ENCODE measurements at places on chromosomes 2 and 18. TPM values are rescaled to one million over a fixed set of nuclear protein-coding genes. Genes with fewer than 3 reads are reported as not detected.

AKAIN1 gene
- total RNA-seq = not detected

KYNU gene
- 0.78 TPM for total RNA-seq

ACADL gene
- 9.9 TPM for total RNA-seq

HEATR5B gene
- total RNA-seq = 13.8 TPM

CNTNAP5 gene
- total RNA-seq = not detected

EGR4 gene
- total RNA-seq = 0.13 TPM

HRH4 gene
- total RNA-seq = not detected

DNA sequence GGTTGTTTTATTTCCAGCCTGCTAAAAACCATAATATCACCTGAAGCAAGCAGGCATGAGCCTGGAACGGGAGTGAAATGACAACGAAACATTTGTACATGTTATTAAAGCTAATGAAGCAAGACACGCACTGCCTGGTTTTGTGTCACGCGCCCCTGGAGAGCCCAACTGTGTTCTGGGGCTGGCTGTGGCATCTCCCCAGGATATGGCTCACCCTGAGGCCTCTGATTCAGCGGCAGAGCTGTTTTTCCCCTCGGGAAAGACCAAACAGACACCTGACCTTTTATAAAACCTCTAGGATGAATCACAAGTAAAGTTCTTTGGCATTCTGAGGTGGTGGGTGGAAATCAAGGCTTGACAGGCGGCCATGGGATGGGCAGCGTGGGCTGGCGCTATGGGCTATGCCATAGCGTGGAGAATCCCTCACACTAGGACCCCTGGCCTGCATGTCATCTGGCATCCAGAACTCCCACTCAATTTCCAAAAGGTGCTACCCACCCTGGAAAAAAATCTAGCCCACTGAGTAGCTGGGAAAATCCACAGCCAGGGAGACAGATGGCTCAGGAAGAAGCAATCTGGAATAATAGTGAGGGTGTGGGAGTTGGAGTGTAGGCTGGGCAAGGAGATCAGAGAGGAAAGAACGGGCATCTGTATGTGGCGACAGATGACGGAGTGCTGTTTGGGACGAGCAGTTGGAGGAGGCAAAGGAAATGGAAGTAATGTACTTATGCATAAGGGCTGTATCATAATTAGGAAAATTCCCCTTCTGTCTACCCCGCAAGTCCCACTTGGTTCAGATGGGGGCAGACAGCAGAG, 262.0 kb downstream of the AFF3 start:
- H3K4me3 ChIP-seq = no peak overlapping the region
- H3K27ac ChIP-seq = no peak overlapping the region
- no peaks in the 10 kb centered on the region for H3K36me3 ChIP-seq
- DNase-seq = no peak

- no peaks in the 10 kb centered on the region for H3K27me3 ChIP-seq
- peaks cover 30% of the 10 kb centered on the region for H3K4me1 ChIP-seq
- H3K36me3 ChIP-seq = no peaks in the 10 kb centered on the region
- no peak overlapping the region for H3K27ac ChIP-seq
- DNase-seq = no peak
Observed at GRCh38 chr2:219457784-219458369, 23.2 kb downstream of the SPEG start.

- no peaks in the 10 kb centered on the region for H3K4me1 ChIP-seq
- no peak overlapping the region for H3K4me3 ChIP-seq
- H3K27ac ChIP-seq = no peak overlapping the region
- H3K27me3 ChIP-seq = no peaks in the 10 kb centered on the region
- peak; percentile 50 for DNase-seq
- no peaks in the 10 kb centered on the region for H3K36me3 ChIP-seq
Observed at GRCh38 chr2:19801367-19802080, 100.3 kb downstream of the TTC32 start.

- DNase-seq = peak; percentile 62
- H3K4me3 ChIP-seq = no peak overlapping the region
Observed at GRCh38 chr2:28678175-28678855, 73.3 kb upstream of the PPP1CB start.

DNA sequence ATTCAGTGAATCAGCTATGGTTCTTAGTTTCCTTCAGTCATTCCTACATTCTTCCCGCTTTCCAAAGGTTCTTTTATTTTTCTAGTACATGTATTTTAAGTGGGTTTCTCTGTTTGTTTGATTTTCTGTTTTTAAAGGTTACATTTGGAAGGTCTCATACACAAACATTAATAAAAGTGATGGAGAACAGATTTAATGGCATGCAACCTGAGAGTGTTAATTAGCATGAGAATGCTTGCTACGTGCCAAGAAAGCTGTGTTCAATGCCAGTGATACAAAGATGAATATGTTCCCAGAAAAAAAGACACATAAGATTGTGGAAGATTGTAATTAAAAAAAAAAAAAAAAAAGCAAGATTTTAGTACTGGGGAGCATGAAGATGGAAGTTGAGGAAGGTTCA, 61.8 kb upstream of the CDC42EP3 start:
- peaks cover 2% of the 10 kb centered on the region for H3K4me1 ChIP-seq
- no peak overlapping the region for H3K27ac ChIP-seq
- no peak overlapping the region for H3K4me3 ChIP-seq
- DNase-seq = no peak

DNA sequence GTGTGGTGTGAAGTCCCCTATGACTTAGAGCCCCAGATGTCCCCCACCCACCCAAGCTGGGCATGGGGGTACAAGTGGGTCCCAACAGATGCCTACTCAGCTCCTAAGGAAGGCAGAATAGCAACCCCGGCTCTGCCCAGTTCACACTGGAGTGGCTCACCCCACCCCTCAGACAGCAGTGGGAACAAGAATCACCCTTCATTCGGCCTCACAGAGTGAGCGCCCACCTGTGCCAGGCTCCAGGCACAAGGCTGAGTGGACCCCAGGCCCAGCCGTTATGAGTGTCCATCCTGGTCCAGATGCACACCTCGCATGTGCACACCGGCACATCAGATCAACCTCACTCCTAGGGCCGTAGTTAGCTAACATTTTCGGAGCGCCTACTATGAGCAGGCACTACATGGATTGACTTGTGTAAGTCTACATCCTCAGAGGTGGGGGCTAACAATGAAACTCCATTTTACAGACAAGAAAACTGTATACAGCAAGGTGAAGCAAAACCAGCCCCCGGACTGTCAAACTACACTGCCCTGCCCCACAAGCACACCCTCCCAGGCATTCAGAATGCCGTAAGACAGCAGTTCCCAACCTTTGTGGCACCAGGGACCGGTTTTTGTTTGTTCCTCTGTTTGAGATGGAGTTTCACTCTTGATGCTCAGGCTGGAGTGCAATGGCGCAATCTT, 2.8 kb upstream of the ASTL start:
- H3K4me3 ChIP-seq = no peak overlapping the region
- no peaks in the 10 kb centered on the region for H3K27me3 ChIP-seq
- H3K27ac ChIP-seq = no peak overlapping the region
- H3K4me1 ChIP-seq = peaks cover 6% of the 10 kb centered on the region

- no peaks in the 10 kb centered on the region for H3K27me3 ChIP-seq
- no peak for DNase-seq
- H3K4me1 ChIP-seq = peaks cover 2% of the 10 kb centered on the region
- no peak overlapping the region for H3K27ac ChIP-seq
- H3K36me3 ChIP-seq = no peaks in the 10 kb centered on the region
- H3K4me3 ChIP-seq = no peak overlapping the region
Observed at GRCh38 chr18:59426855-59427254, 67.8 kb upstream of the LMAN1 start.

- H3K36me3 ChIP-seq = no peaks in the 10 kb centered on the region
- no peak overlapping the region for H3K27ac ChIP-seq
- H3K4me3 ChIP-seq = no peak overlapping the region
- peaks cover 2% of the 10 kb centered on the region for H3K4me1 ChIP-seq
- no peaks in the 10 kb centered on the region for H3K27me3 ChIP-seq
- no peak for DNase-seq
Observed at GRCh38 chr2:64362562-64363026, 91.4 kb upstream of the LGALSL start.

DNA sequence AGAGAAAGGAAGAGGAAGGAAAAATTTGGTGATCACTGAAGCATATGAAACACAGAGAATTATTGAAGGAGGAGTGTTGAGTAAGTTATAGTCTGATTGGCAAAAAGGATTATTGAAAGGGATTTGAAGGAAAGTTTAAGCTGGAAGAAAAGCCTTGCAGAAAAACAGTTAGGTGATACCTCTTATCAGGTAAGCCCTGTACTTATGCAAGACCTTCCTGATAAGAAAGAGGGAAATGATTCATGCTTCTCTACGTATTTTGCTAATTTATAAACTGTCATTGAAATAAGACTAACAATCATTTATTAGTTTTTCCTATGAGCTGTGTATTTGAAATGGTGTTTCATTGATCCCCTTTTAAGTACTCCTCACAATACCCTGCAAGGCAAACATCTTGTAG, 793.9 kb upstream of the NRXN1 start:
- no peak for DNase-seq
- no peak overlapping the region for H3K27ac ChIP-seq

- no peak for DNase-seq
- no peaks in the 10 kb centered on the region for H3K36me3 ChIP-seq
- H3K27ac ChIP-seq = no peak overlapping the region
- H3K4me3 ChIP-seq = no peak overlapping the region
Observed at GRCh38 chr18:25233528-25234321, 118.2 kb downstream of the ZNF521 start.

DNA sequence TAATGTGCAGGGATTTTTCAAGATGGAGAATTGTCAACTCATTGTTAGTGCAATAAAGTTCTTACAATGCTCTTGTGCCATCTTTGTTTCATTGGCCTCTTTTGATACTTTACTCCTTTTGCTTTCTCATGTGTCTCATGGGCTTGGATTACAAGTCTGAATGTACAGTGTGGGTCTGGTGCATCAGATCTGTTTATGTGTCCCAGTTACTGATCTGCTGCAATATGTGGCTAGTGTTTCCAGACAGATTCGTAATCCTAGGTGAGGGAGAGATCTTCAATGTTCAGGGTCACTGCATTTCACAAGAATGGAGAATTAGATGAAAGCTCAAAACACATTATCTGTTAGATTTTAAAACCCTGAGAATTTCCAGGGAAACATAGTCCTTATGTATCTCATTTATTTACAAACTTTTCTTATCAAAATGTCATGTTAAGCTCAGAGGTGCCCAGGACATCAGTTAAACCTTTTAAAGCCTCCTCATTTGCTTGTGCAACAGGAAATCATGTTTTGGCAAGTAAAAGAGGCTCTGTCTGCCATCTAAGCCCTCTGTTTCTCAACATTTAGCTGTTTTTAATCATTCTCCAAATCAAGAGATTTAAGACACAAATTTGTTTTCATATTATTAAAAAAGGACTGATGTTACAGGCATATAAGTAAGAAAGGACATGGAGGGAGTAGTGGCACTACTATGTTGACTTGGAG, 108.1 kb downstream of the NUP35 start:
- no peaks in the 10 kb centered on the region for H3K36me3 ChIP-seq
- H3K27ac ChIP-seq = no peak overlapping the region
- no peaks in the 10 kb centered on the region for H3K27me3 ChIP-seq
- H3K4me3 ChIP-seq = no peak overlapping the region

DNA sequence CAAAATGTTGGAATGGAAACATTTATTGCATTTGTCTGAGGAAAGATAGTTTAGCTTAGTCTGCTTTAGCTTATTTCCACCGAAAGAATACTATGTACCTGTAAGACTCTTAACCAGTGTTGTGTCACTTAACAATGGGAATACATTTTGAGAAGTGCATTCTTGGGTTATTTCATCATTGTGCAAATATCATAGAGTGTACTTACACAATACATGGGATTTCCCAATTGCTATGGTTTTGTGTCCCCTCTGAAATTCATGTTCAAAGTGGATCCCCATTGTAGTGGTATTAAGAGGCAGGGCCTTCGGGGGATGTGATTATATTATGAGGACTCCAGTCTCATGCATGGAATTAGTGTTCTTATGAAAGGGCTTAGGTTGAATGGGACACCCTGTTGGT, 249.4 kb upstream of the UBE2E3 start:
- H3K4me3 ChIP-seq = no peak overlapping the region
- no peaks in the 10 kb centered on the region for H3K36me3 ChIP-seq
- H3K27me3 ChIP-seq = no peaks in the 10 kb centered on the region
- no peak for DNase-seq
- no peak overlapping the region for H3K27ac ChIP-seq
- no peaks in the 10 kb centered on the region for H3K4me1 ChIP-seq

GRCh38 chr18:644395-645004, 13.0 kb upstream of the TYMS start:
- no peaks in the 10 kb centered on the region for H3K36me3 ChIP-seq
- no peaks in the 10 kb centered on the region for H3K27me3 ChIP-seq
- H3K4me1 ChIP-seq = no peaks in the 10 kb centered on the region
- no peak for DNase-seq
- H3K27ac ChIP-seq = no peak overlapping the region

DNA sequence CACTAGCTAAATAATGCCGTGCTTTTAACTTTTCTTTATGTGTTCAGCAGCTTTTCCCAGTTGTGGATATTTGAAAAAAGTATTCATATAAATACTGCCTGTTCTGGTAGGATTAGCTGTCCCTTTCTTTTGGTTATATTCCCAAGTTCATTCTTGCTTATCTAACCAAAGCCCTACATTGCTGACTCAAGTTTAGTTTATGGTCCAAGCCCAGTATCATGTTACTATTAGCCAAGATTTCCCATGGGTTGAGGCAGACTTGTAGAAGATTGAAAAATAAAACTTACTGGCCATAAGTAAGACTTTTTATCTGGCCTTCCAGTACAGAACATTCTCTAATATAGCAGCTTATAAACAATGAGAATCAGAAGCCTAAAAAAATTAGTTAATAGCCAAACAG, 49.7 kb upstream of the NFE2L2 start:
- peaks cover 1% of the 10 kb centered on the region for H3K4me1 ChIP-seq
- no peak overlapping the region for H3K27ac ChIP-seq
- no peaks in the 10 kb centered on the region for H3K27me3 ChIP-seq

GRCh38 chr2:107542314-107542740, 284.4 kb upstream of the RGPD4 start:
- H3K27ac ChIP-seq = no peak overlapping the region
- no peak overlapping the region for H3K4me3 ChIP-seq
- DNase-seq = no peak
- no peaks in the 10 kb centered on the region for H3K36me3 ChIP-seq

GRCh38 chr18:8766559-8767293, 61.4 kb downstream of the MTCL1 start:
- DNase-seq = no peak
- H3K4me1 ChIP-seq = peaks cover 3% of the 10 kb centered on the region
- H3K4me3 ChIP-seq = no peak overlapping the region
- H3K27ac ChIP-seq = no peak overlapping the region
